ENCODE measurements at places on chromosomes 3 and 15. TPM values are rescaled to one million over a fixed set of nuclear protein-coding genes. Genes with fewer than 3 reads are reported as not detected.

- peak overlapping the region; percentile 84 for H3K27ac ChIP-seq
- no peak overlapping the region for H3K4me3 ChIP-seq
- no peaks in the 10 kb centered on the region for H3K27me3 ChIP-seq
- H3K4me1 ChIP-seq, result peaks cover 34% of the 10 kb centered on the region
- H3K36me3 ChIP-seq, result no peaks in the 10 kb centered on the region
Observed at GRCh38 chr3:66449411-66449974, 51.3 kb downstream of the LRIG1 start.

- H3K36me3 ChIP-seq, result no peaks in the 10 kb centered on the region
- H3K4me1 ChIP-seq, result peaks cover 21% of the 10 kb centered on the region
- no peak overlapping the region for H3K4me3 ChIP-seq
- DNase-seq, result peak; percentile 96
Observed at GRCh38 chr15:99452728-99453636, 112.8 kb upstream of the MEF2A start.

DNA sequence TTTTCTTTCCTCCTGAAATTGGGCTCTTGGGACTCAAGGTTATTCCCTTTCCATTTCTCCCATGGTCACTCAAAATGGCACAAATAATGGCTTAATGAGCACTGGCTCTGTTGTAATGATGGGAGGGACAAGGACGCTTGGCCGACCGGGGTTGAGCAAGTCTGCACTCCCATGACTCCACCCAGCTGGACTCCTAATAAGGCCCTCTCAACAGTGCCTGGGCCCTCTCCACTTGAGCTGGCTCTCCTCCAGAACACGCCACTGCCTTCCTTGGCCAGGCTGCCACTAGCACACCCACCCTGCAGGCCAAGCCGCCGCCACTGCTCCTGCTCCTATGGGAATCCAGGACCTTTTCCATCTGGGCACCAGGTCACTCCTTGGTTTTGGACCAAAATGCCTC, 42.3 kb downstream of the ADCY5 start:
- H3K36me3 ChIP-seq, result no peaks in the 10 kb centered on the region
- peak overlapping the region; percentile 87 for H3K27ac ChIP-seq
- H3K4me3 ChIP-seq, result no peak overlapping the region
- H3K27me3 ChIP-seq, result no peaks in the 10 kb centered on the region

DNA sequence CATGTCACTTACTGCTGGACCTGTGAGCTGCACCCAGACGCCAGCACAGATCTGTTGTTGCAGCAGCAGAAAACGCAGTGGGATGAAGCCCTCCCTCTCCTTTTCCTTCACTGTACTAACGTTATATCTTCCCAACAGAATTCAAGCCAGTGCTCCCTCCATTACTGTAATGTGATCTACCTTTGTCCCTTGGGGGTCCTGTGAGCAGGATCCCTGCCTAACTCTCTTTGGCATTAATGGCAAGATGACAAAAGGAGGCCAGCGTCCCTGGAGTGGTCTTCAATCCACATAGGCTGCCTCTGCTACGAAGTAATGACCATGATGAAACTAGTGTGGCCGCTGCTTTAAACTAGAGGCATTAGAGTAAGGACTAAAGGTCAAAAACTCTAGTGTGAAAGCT, 69.3 kb upstream of the SOX14 start:
- H3K4me1 ChIP-seq, result no peaks in the 10 kb centered on the region
- H3K27ac ChIP-seq, result no peak overlapping the region
- H3K4me3 ChIP-seq, result no peak overlapping the region
- H3K27me3 ChIP-seq, result no peaks in the 10 kb centered on the region
- H3K36me3 ChIP-seq, result no peaks in the 10 kb centered on the region

- H3K4me1 ChIP-seq, result no peaks in the 10 kb centered on the region
- DNase-seq, result no peak
- H3K27ac ChIP-seq, result no peak overlapping the region
Observed at GRCh38 chr3:130533247-130533646, 16.3 kb downstream of the COL6A6 start.

Gene ANKDD1A
- 28.6 TPM for total RNA-seq

Gene DPPA4
- total RNA-seq, result not detected

- no peak overlapping the region for H3K27ac ChIP-seq
- H3K27me3 ChIP-seq, result no peaks in the 10 kb centered on the region
- H3K36me3 ChIP-seq, result no peaks in the 10 kb centered on the region
- H3K4me3 ChIP-seq, result peak overlapping the region; percentile 96
- H3K4me1 ChIP-seq, result peaks cover 13% of the 10 kb centered on the region
- DNase-seq, result peak; percentile 64
Observed at GRCh38 chr15:68230157-68231100, 901 bp upstream of the CLN6 start.

Gene C3orf49
- not detected for total RNA-seq

DNA sequence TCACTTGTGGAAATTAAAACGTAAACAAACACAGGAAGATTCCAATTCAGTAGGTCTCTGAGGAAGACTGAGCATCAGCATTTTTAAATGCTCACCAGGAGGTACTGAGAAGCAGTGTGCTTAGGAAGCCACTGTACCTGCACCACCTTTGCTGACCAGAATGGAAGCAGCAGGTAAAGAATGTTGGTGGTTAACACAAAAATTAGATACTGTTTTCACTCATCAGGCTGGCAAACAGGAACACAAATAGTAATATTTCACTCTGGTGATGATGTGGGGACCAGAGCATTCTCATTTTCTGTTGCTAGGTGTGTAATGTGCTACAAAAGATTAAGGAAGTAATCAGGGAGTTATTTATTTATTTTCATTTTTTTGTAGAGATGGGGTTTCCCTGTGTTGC, 29.9 kb upstream of the GHSR start:
- H3K4me3 ChIP-seq, result no peak overlapping the region
- no peak for DNase-seq
- no peaks in the 10 kb centered on the region for H3K36me3 ChIP-seq
- H3K4me1 ChIP-seq, result no peaks in the 10 kb centered on the region

DNA sequence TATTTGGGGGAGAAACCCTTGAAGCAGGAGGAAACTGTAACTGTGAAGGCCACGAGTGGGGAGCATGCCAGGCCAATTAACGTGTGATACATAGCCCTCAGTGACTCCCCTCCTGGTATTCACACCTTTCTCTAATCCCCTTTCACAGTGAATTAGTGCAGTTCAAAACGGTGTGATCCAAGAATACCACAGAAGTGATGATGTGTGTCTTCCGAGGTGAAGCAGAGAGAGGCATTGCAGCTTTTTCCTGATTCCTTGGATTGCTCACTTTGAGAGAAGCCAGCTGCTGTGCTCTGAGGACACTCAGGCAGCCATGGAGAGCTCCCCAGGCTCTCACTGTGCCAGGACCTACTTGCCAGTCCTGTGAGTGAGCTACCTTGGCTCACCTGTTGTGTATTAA, 17.3 kb downstream of the NIPA2 start:
- peaks cover 38% of the 10 kb centered on the region for H3K36me3 ChIP-seq
- no peaks in the 10 kb centered on the region for H3K4me1 ChIP-seq
- no peak overlapping the region for H3K4me3 ChIP-seq

- H3K4me3 ChIP-seq, result no peak overlapping the region
- no peak overlapping the region for H3K27ac ChIP-seq
- H3K4me1 ChIP-seq, result peaks cover 7% of the 10 kb centered on the region
- no peaks in the 10 kb centered on the region for H3K36me3 ChIP-seq
- no peak for DNase-seq
- H3K27me3 ChIP-seq, result no peaks in the 10 kb centered on the region
Observed at GRCh38 chr3:51379746-51380455, 5.2 kb upstream of the MANF start.

Gene LARP6
- total RNA-seq, result 18.7 TPM

Gene RBP2
- total RNA-seq, result not detected

Gene KCNMB3
- 16.5 TPM for total RNA-seq

Gene UTS2B
- 16.8 TPM for total RNA-seq

Gene DET1
- 1.6 TPM for total RNA-seq

DNA sequence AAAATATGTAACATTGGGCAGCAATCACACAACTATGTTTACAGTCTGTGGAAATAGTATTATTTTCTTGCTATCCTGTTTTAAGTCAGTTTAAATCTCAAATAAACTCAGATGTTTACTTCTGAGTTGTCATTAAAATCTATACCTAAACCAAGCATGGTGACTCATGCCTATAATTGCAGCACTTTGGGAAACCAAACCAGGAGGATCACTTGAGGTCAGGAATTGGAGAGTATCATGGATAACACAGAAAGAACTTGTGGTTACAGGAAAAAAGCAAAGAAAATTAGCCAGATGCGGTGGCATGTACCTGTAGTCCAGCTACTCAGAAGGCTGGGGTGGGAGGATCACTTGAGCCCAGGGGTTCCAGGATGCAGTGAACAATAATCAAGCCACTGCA, 631.6 kb upstream of the EPHA6 start:
- no peaks in the 10 kb centered on the region for H3K27me3 ChIP-seq
- no peaks in the 10 kb centered on the region for H3K4me1 ChIP-seq

Gene MOBP
- total RNA-seq, result not detected

Gene FBXL2
- 33.4 TPM for total RNA-seq

DNA sequence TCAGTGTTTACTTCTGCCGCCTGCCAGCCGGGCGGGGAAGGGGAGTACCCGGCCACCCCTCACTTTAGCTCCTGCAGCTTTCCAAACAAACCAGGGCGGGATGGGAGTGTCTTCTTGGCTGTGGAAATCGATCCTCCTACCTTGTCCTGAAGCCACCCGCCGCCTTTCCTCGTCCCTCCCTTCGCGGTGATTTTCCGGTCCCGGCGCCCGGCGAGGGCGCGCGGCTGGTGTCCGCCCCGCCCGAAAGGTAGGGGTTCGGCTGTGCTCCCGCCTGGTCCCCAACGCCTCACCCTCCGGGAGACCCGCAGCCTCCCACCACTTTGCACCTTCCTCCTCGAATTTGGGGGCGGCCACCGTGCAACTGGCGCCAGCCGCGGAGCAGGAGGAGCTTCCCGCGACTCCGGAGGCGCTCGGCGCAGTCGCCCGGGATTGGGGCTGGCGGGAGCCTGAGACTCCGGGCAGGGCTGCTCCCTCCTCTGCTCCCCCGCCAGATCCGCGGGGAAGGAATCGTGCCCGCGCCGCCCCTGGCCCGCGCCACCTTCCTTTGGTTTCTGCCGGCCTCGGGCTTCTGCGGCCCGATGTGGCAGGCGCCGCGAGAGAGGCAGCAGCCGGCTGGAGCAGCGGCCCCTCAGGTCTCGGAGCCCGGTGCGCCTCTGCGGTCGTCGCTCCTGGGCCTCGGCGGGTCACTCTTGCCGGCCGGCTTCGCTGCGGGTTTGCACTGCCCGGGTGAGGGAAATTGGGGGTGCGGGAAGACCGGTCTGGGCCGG, 30.7 kb upstream of the ST3GAL6 start:
- peak overlapping the region; percentile 94 for H3K27ac ChIP-seq
- H3K27me3 ChIP-seq, result no peaks in the 10 kb centered on the region
- DNase-seq, result no peak
- H3K36me3 ChIP-seq, result no peaks in the 10 kb centered on the region

- no peak overlapping the region for H3K4me3 ChIP-seq
- H3K27me3 ChIP-seq, result no peaks in the 10 kb centered on the region
- no peaks in the 10 kb centered on the region for H3K4me1 ChIP-seq
- peaks cover 78% of the 10 kb centered on the region for H3K36me3 ChIP-seq
Observed at GRCh38 chr3:16211176-16211904, 36.9 kb downstream of the GALNT15 start.

DNA sequence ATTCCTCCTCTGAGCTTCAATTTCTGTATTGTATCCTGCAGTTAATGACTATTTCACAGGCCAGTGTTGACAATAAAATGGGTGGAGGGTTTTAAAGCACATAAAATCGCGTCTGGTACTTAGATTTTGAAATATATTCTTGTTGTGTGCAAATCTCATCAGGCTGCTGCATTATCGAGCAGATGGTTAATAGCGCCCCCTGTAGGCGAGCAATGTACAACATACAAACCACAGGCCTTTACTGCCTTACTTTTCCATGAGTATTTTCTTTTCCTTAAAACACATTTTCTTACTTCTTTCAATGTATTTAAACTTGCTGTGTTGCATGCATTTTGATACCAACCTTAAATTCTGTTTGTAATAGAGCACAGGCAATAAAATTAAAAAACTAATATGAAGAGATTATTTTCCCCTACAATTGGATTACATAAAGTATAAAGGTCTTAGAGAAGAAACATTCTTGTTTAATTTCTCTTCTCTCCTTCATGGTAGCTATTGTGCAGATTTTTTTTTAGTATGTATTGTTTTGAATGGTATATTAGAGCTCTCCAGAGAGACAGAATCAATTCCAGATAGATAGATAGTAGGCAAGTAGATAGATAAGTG, 608.4 kb downstream of the CADM2 start:
- H3K4me1 ChIP-seq, result no peaks in the 10 kb centered on the region
- H3K36me3 ChIP-seq, result no peaks in the 10 kb centered on the region
- DNase-seq, result no peak
- no peaks in the 10 kb centered on the region for H3K27me3 ChIP-seq
- no peak overlapping the region for H3K4me3 ChIP-seq

DNA sequence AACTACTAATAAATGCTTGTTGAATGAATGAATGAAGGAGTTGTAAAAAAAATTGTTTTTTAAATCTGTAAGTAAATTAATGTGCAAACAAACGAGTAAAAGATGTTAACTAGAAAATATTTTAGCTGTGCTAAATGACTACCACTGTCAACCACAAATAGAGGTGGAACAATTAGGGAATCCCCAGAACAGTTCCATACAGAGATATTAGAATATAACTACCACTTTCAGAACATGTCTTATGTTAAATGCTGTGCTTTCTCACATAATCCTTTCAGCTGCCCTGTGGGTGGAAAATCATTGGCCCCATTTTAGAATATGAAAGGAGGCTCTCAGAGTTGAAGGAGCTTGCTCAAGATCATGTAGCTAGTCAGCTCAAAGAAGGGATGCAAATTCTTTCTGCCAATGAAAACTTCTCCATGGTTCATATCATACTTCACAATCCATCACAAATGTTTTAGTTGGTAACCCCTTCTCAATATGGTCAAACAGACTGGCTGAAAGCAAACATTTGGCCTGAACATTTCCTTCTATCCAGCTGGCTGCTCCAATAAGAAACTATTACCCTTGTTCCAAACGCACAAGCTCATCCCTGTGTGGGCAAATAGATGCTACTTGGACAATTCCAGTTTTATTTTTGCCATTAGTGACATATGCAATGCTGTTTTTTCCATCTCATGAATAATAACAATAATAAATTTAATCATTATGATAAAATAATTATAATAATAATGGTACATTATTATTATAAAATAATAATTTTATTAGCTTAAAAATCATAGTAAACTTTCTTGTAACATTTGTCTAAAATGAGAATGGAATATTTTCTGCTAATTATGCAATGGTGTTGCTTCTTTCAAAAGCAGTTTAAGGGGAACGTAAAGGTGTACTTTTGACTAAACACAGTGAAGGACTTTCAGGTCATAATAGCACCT, 290.4 kb upstream of the STT3B start:
- no peak overlapping the region for H3K4me3 ChIP-seq
- DNase-seq, result no peak
- H3K27ac ChIP-seq, result no peak overlapping the region
- H3K36me3 ChIP-seq, result no peaks in the 10 kb centered on the region
- H3K27me3 ChIP-seq, result no peaks in the 10 kb centered on the region
- H3K4me1 ChIP-seq, result no peaks in the 10 kb centered on the region

DNA sequence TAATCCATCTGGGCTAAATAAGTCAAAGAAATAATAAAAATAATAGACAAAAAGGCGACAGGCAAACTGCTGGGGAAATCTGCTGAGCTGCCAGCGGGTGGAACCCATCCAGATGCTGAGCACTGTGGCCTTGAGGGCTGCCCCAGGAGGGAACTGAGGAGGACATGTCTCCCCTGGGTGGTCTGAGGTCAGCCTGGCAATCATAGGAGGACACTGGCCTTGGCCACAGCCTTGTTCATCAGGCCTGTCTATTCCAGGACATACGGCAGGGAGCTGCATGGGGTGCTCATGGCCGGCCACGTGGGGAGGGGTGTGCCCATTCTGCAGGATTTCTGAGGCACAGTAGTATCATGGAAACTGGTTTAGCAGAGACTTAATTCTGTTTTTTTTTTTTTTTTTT, 21.5 kb upstream of the SNRPA1 start:
- DNase-seq, result no peak
- no peaks in the 10 kb centered on the region for H3K36me3 ChIP-seq
- H3K4me3 ChIP-seq, result no peak overlapping the region
- H3K27me3 ChIP-seq, result no peaks in the 10 kb centered on the region
